Activated naive CD4-positive, alpha-beta T cell (primary cell): ENCODE measurements at places on chromosomes 3 and 15.

DNA sequence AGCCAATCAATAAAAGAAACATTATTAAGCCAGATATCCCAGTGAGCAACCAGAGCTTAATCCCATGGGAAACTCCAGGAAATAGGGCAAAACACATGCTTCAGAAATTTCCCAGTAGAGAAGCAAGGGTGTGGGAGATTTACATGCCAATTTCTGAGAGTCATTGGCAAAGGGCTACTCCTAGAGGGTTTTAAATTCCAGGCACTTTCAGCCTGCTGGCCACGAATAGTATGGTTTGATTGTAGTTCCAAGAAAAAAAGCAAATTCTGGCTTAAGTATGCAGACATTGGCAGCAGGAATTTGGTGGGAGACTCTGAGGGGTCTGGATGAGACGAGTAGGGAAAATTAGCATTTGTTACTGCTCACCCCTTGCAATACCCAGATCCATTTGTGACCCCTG is 402.1 kb upstream of the SUCLG2 start:
- no peak for DNase-seq

DNA sequence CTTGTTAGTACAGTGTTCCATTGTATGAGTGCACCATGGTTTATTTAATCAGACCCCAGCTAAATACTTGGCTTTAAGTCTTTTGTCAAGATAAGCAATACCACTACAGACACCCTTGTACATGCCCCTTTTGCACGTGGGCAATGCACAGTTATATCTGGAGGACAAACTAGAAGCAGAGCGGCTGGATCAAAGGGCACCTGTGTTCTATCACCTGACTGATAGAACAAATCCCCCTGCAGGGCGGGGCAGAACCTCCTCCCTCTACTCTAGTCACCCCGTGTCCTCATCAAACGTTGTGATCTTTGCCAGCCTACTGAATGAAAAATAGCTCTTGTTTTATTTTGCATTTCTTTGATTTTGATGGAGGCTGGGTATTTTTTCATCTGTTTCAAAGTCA is 314.9 kb downstream of the TLE3 start:
- DNase-seq: no peak

DNA sequence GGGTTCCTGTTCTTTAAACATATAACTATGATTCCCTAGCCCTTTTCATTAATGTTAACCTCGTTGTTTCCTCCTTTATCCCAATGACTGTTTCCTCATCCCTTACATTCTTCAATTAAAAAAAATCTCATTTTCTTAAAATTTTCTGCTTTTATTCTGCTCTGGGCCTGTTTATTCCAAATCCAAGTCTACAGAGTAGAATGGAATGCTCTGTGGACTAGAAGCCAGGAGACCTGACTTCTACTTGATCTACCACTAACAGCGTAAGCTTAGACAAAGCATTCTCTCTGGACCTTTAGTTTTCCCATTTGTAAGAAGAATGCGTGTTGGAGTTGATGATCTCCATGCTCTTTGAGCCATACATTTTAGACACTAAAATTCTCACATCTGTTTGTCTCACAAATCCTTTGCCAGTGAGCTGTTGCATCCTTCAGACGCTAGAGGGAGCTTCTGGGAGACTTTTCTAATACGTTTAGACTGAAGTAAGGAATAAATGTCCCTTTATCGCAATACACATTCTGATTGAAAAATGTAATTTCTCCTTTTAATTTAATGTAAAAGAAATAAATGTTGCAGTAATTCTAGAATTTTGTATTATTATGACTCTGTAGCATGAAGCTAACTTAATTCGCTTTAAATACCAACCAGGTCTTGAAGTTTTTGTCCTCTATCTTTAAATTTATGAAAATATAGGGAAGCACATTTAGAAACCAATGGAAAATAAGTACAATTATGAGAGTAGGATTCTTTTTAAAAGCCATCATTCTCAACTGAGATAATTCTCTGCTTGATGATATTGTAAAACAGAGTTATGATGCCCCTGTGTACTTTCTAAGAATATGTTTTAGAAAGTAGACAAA is 21.7 kb upstream of the GMNC start:
- DNase-seq: no peak

DNA sequence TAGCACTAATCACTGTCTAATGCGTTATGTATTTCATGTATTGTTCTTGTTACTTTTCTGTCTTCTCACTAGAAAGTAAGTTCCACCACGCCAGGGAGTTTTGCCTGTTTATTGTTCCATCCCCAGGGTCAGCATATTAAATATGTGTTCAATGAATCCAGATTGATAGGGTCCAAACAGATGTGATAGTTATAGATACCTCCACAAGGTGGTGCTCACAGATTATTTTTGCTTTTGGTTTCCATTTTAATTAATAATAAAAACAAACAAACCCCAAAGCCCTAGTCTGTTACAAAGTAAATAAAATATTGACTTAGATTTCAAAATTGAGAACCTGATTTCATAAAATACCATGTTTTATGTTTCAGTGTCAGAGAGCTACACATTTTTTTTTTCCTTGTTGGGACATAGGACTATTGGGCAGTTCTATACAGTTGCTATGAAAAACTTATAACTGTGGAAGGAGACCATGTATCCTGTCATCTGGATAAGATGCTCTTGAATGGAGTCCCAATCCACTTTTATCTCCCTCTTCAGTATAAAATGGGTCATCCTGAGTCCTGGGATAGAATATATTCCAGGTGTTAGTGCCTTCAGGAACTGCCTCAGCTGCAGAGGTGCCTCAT is 12.4 kb downstream of the OTOL1 start:
- DNase-seq: no peak

GRCh38 chr3:143084856-143085731 is 34.5 kb upstream of the CHST2 start:
- no peak for DNase-seq

- DNase-seq: no peak
These were observed 2.9 kb upstream of the CFAP92 start for GRCh38 chr3:128996726-128997125.

- no peak for DNase-seq
These were observed 43.5 kb downstream of the EAF1 start for GRCh38 chr3:15470849-15471248.

GRCh38 chr15:81880314-81880713 is 165.5 kb downstream of the MEX3B start:
- DNase-seq: no peak

DNA sequence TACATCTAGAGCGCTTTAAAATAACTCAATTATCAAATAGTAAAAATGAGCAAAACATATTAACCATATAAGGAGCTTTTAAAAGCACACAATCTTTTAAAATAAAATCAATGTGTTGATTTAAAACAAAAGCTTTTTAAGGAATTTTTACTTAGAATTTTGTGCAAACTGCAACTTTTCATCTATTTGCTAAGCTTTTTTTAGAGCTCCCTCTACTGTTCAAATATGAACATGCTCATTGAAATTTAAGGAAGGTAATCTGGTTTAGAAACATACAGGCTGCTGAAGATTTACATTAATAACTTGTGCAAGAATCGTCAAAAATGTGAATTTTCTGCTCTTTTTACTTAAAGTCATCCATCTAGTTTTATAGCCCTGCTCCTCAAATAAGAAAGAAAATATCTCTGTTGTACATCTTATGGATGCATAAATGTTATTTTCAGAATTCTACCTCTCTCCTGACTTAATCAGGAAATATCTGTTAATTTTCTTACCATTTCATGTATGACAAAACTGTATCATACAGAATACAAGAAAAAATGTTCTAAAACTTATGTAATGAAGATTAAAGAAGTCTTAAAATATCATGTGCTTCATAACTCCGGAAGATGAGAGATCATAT is 469.4 kb upstream of the ROBO2 start:
- no peak for DNase-seq

DNA sequence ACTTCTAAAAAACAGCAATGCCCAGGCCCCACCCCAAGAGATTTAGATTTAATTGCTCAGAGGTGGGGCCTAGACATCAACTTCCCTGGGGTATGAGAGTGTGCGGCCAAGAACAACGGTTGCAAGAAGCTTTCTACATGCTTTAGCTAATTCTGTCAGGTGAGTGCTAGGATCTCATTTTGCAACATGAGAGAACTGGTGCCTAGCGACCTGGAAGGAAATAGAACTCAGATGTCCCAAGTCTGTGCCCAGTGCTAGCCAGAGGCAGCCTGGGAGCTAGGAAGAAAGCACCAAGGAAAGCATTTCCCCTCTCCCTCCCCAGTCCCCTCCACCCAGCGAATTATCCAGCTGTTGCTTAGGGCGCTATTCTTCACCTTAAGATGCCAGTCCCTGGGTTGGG is 22.9 kb upstream of the HRH1 start:
- no peak for DNase-seq

DNA sequence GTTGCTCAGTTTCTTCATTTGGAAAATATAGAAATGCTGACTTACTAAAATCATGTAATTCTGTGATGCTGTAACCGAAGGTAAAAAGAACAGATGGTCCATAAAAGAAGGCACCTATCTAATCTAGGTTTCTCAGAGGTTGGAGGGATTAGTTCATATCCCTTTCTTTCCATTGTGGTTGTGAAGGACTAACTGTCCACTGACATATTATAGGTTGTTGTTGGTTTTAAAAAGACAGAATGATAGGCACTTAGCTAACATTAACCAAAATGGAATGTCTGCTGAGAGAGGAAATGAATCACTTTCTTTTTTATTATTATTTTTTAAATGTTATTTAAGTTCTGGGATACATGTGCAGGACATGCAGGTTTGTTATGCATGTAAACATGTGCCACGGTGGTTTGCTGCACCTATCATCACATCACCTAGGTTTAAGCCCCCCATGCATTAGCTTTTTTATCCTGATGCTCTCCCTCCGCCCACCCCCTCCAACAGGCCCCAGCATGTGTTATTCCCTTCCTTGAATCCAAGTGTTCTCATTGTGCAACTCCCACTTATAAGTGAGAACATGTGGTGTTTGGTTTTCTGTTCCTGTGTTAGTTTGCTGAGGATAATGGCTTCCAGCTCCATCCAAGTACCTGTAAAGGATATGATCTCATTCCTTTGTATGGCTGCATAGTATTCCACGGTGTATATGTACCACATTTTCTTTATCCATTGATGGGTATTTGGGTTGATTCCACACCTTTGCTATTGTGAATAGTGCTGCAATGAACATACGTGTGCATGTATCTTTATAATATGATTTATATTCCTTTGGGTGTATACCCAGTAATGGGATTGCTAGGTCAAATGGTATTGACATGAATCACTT is 45.8 kb downstream of the ALDH1A2 start:
- no peak for DNase-seq

- no peak for DNase-seq
These were observed 40.4 kb upstream of the CTNNB1 start for GRCh38 chr3:41158947-41159346.

- no peak for DNase-seq
These were observed 80.7 kb downstream of the NR1I2 start for GRCh38 chr3:119862616-119863015.

DNA sequence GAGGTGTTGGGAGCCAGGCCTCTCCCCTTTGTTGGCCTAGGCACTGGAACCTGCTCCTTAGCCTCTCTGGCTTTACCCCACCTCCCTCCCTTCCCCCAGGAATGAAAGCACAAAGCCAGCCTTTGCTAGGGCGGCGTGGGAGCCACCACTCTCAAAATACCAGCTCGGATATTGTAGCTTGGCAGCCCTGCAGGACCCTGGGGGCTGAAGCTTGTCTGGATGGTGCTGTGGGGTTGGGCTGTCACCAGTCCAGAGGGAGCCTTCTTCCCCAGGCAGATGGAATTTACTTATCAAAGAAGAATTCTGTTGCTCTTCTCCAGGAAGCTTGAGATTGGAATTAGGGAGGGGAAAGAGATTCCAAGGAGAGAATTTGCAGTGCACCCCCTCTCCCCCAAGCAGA is 14.9 kb upstream of the GRM2 start:
- DNase-seq: no peak

- no peak for DNase-seq
These were observed 63.6 kb downstream of the SMAD6 start for GRCh38 chr15:66765478-66766281.

GRCh38 chr3:115052906-115053305 is 94.2 kb downstream of the ZBTB20 start:
- DNase-seq: no peak
